ENCODE measurements at places on chromosomes 5 and 9.

DNA sequence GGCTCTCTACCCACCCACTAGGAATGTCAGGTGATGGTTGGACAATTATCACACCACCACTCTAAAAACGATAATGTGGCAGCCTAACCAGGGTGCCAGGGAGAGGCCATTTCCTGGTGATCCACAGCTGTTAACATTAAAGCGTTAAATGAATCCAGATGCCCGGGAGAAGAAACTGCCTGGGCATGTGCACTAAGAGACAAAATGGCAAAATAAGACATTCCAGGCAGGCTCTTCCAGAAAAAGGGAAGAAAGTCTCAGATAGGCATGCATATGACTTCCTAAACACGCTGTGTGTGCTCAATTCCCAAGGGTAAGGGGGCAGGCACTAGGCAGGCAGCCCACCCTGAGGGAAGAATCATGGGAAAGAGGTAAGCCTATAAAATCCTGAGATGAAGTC lies 4.6 kb upstream of the TXN start:
- no peak for DNase-seq

DNA sequence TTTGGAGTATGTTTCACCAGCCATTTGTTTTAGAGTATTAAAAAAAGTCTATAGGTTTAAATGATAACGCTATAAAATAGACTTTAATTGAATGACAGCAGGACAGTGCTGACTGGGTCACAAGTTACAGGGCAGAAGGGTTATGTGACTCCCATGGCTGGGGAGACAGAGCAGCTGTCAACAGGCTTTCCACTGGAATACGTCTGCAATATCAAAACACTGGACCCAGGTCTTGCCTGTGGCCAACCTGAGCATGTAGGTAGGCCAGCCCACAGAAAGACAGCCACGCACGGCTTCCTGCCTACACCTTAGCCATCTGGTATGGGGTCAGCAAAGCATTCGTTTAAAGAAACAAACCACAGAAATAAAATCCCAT lies 80.7 kb downstream of the OTULIN start:
- no peak for DNase-seq

- no peak for DNase-seq
Observed at GRCh38 chr9:28163619-28164018, 590.3 kb upstream of the C9orf72 start.

- no peak for DNase-seq
Observed at GRCh38 chr5:143657647-143658285, 154.2 kb upstream of the HMHB1 start.

GRCh38 chr5:111680737-111681413 lies 76.1 kb downstream of the NREP start:
- peak; percentile 45 for DNase-seq

DNA sequence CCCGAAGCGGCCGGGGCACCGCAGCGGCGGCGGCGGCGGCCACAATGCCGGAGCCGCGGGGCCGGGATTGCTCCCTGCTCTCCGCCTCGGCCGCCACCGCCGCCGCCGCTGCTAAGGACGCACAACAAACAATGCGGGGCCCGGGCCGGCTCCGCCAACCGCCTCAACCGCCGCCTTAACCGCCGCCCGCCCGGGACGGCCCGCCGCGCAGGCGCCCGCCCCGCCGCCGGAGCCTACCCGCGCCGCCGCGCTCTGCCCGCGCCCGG lies 254 bp downstream of the STRBP start:
- peak; percentile 47 for DNase-seq

DNA sequence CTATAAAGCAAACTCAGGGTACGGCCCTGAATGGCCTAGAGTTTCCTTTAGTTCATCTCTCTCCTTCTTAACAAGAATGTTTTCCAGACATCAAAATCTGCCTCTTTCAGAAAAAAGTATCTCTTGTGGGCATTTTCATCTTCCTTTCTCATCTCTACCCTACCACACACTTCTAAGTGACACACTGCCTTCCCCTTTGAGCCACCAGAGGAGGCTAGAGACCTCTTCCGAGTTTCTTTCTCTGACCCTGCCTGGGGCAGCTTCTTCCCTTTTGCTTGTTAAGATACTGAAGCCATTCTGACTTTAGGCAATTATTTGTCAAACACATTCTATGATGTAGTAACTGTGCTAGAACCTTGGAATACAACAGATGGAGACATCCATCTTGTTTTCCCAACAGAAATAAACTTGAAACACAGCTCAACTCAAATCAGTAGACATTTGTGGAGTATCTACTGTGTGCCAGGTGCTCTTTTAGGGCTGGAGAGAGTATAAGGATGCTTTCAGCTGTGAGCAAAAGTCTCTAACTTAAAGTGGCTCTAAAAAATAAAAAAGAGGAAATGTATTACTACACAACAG lies 8.6 kb upstream of the SV2C start:
- no peak for DNase-seq

DNA sequence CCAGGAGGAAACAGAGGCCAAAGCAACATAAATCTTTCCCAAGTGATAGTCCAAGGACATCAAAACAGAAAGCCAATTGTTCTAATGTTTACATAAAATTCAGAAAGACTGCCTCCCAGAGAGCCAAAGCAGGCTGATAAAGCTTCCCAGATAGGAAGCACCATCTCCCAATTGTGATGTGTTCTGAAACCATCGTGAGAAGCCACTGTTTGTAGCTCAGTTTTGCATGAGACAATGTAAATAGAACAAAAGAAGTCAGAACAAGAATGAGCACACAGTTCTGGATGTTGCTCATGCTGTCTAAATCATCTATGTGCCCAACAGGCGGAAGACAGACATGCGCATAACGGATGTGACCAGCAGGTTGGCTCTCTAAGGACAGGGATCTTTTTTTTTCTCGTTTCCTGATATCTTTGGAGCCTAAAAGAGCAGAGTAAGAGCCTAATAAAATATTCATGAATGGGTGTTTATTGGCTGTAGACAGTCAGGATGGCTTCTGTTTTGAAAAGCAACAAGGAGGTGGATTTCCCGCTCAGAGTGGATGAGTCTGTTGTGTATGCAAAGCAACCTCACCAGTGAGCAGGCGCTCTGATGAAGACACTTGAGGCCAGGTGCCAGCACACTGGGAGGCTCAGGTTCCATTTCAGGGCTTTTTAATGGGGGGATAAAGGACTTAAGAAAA lies 113.6 kb downstream of the GNA14 start:
- no peak for DNase-seq

Data from hepatic stellate cell (primary cell).